ENCODE measurements at places on chromosomes 7 and 10.
A peak's percentile ranks its signal among the peaks of the same experiment; 100 is the strongest.

DNA sequence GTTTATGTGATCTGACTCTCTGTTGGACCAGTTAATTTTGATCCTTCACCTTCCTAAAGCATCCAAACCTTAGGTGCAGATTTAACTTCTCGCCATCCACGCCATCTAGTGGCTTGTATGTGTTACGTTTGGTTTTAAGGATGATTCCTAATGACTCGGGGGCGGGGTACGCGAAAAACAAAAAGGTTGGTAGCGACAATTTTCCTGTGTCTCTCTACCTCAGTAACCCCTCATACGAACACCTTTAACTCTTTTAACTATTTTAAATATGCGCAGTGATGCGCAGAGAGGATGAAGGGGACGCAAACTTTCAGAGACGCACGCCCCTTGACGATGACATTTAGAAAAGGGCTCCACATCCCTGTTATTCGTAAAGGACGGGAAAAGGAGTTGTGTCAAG lies 714 bp upstream of the KCND2 start:
- H3K27me3 ChIP-seq, result no peaks in the 10 kb centered on the region
- no peaks in the 10 kb centered on the region for H3K4me1 ChIP-seq
- H3K36me3 ChIP-seq, result no peaks in the 10 kb centered on the region

GRCh38 chr10:98444314-98445006 lies 2.3 kb downstream of the HPS1 start:
- no peak overlapping the region for H3K27ac ChIP-seq
- no peaks in the 10 kb centered on the region for H3K4me1 ChIP-seq
- no peak for DNase-seq
- H3K36me3 ChIP-seq, result no peaks in the 10 kb centered on the region

- H3K27ac ChIP-seq, result no peak overlapping the region
- no peaks in the 10 kb centered on the region for H3K27me3 ChIP-seq
- H3K36me3 ChIP-seq, result no peaks in the 10 kb centered on the region
- no peak for DNase-seq
These were observed 83.1 kb downstream of the CHN2 start for GRCh38 chr7:29277436-29278215.

DNA sequence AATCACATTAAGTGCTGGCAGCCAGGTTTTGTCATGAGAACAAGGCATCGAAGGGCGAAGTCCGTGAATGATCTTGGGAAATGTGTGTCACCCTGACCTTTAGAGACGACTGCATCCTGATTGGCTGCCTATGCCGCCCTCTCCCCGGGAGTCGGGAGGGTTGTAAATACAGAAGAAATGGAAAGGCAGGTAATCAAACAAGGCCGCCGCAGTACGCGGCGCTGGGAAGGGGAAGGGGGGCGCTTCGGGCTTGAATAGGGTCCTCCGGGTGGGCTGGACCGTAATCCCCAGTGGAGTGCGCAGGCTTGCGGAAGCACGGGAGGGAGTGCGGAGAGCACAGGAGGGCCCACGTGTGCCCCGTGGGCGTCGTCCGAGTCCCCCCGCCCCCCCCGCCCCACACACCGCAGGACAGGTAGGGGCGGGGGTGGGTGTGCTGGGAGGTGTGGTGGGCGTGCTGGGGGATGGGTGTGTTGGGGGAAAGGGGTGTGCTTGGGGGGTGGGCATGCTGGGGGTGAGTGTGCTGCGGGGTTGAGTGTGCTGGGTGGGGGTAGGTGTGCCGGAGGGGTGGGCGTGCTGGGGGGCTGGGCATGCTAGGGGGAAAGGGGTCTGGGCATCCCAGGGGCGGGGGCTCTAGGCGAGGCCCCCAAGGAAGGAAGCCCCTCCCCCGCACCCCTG lies 169.4 kb downstream of the ARHGAP12 start:
- no peaks in the 10 kb centered on the region for H3K36me3 ChIP-seq
- H3K4me3 ChIP-seq, result peak overlapping the region; percentile 67
- H3K27me3 ChIP-seq, result no peaks in the 10 kb centered on the region
- peaks cover 10% of the 10 kb centered on the region for H3K4me1 ChIP-seq

DNA sequence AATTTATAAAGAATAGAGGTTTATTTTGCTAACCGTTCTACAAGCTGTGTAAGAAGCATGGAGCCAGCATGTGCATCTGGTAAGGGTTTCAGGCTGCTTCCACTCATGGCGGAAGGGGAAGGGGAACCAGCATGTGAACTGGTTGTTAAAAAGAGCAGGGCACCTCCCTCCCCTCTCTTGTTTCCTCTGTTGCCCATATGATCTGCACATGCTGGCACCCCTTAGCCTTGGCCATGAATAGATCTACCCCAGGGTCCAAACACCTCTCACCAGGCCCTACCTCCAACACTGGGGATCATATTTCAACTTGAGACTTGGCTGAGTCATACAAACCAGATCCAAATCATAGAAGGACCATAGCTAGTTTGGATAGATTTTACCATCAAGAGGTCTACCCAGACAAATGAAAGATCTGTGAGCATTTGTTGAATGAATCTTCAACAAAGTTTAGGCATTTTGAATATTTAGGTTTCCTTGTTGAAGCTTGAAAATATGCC lies 36.0 kb upstream of the NRP1 start:
- no peaks in the 10 kb centered on the region for H3K27me3 ChIP-seq
- no peaks in the 10 kb centered on the region for H3K4me1 ChIP-seq
- no peak for DNase-seq
- H3K36me3 ChIP-seq, result no peaks in the 10 kb centered on the region
- H3K27ac ChIP-seq, result no peak overlapping the region

All from mesendoderm (in vitro differentiated cells).